SK-MEL-5 (cell line): ENCODE measurements at places on chromosomes 1 and 21. TPM values are rescaled to one million over a fixed set of nuclear protein-coding genes. Genes with fewer than 3 reads are reported as not detected.

The S100A4 gene
- total RNA-seq: 0.51 TPM in 1 of 2 replicates, not detected in the other

The C1orf185 gene
- total RNA-seq: not detected in 2 replicates

The FAM131C gene
- 0.26 and 0.51 TPM in 2 replicates for total RNA-seq

The GJB4 gene
- total RNA-seq: not detected in 2 replicates

The NCF2 gene
- 0.08 TPM in 1 of 2 replicates, not detected in the other for total RNA-seq

The RNF207 gene
- 1.5 and 2.9 TPM in 2 replicates for total RNA-seq

The SHE gene
- total RNA-seq: 0.03 and 0.11 TPM in 2 replicates

The SFN gene
- 0.11 TPM in 1 of 2 replicates, not detected in the other for total RNA-seq

The STYXL2 gene
- total RNA-seq: 0.03 TPM in 1 of 2 replicates, not detected in the other

The L1TD1 gene
- total RNA-seq: not detected in 2 replicates

The CYP4A22 gene
- total RNA-seq: not detected in 2 replicates

- DNase-seq: peak; percentile 56
Observed at GRCh38 chr21:42145569-42146272, 73.2 kb upstream of the ABCG1 start.

DNA sequence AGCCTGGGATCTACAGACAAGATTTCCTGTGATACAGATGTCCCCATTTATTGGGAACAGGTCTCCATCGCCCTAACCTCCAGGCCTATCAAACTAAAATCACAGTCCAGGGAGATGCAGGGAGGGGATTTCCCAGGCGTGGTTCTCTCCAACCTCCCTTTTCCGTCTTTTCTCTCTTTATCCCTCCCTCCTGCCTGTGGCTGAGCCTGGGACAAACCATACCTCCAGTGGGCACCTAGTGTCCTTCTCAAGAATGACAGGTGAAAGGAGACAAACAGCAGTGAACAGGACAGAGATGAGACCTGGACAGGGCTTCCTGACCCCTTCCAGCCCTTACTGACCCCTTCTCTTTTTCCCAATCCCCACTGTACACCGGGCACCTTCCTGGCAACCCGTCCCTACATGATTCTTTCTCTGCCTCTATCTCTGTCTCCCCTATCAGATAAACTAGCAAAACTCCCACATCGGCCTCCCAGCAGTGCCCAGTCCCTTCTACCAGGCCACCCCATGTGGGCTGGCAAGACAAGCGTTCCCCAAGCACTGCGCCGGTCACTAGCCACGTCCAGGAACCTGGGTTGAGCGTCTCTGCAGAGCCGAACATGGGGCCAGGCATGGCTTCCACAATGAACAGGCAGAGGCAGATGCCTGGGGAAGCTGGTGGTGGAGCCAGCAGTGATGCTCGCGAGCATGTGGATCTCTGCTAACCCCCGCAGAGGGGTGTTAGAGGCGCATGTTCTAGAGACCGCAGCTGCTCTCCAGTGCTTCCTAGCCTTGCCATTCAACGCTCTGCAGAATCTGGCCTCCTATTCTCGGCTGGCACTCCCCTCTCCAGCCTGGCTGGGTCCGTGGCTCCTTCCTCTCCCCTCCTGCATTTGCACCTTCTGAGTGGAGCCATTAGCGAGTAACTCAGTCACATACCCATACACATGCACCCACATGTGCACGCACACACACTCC, 54.7 kb downstream of the ELK4 start:
- DNase-seq: no peak

GRCh38 chr1:32014948-32015273, 1.2 kb downstream of the KHDRBS1 start:
- DNase-seq: no peak

- DNase-seq: peak; percentile 35
Observed at GRCh38 chr21:35932232-35932911, 128.0 kb downstream of the SETD4 start.

GRCh38 chr1:19688041-19688842, 23.6 kb downstream of the HTR6 start:
- DNase-seq: no peak

- DNase-seq: no peak
Observed at GRCh38 chr1:207866471-207867135, 44.3 kb downstream of the CD34 start.

- peak; percentile 38 for DNase-seq
Observed at GRCh38 chr1:8169364-8170058, 143.4 kb upstream of the ERRFI1 start.

DNA sequence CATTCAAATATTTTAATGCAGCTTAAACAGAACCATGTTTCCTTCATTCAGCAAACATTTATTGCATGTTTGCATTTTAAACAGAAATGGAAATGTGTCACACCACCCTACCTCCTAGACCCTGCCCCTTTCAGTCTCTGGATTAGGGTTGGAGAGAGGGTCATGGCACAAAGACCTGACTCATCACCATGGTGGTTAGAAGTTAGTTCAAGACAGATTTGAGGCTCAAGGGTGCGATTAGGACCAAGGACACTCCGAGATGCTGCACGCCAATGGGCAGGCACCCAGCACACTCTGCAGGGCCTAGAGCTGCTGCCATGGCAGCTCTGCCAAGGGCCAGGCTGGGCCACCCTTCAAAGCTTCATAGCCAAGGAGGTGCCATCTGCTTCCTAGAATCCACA, 86.9 kb downstream of the NAV1 start:
- DNase-seq: no peak

DNA sequence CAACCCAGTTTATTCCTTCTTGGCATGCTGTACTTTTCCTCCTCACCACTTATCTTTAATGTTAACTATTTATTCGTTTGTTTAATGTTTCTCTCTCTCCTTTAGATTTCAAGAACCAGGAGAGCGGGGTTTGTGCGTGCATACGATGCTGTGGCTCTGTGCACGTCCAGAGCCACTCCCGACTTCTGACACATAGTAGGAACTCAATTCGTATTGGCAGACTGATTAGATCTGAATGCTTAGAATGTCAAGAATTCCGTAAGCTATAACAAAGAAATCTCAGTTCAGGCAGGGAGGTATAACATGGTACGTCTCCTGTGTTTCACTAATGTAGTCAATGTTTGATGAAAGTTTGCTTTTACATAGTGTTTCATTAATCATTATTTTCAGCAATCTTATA, 7.3 kb upstream of the GRIK1 start:
- DNase-seq: no peak

GRCh38 chr1:163794551-163794950, 472.8 kb downstream of the NUF2 start:
- DNase-seq: no peak

DNA sequence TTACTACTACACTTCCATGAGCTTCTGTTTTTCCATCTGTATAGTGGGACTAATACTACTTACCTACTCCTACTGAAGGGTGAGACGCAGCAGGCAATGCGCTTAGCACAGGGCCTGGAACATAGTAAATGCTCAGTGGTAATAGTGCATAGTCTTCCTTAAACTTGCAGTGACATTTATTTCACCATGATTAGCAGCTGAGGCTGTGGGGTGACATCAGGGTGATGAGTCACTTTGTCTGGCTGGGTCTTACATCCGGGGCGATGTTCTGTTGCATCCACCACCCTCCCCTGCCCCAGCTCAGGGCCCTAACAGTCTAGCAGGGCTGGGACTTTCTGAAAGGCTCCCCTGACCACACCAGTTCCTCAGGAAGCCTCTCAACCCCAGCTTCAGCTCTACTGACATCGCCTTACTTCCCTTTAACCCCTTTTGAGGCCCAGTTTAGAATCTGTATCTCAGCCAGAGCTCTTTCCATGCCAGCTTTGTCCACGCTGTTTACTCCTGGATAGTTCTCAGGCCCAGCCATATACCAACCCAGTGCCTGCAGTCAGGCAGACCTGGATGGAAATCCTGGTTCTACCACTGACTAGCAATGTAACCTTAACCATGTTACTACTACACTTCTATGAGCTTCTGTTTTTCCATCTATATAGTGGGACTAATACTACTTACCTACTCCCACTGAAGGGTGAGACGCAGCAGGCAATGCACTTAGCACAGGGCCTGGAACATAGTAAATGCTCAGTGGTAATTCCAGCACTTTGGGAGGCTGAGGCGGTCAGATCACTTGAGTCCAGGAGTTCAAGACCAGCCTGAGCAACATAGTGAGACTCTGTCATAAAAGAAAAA, 66.3 kb downstream of the CD58 start:
- DNase-seq: no peak

- DNase-seq: no peak
Observed at GRCh38 chr1:236997361-236997760, 6.9 kb downstream of the MT1HL1 start.

- DNase-seq: no peak
Observed at GRCh38 chr1:10721381-10722321, 74.8 kb downstream of the CASZ1 start.

- no peak for DNase-seq
Observed at GRCh38 chr1:215833941-215834729, 267.0 kb downstream of the KCTD3 start.

GRCh38 chr21:42002421-42002958, 7.7 kb downstream of the ZBTB21 start:
- DNase-seq: no peak

GRCh38 chr1:212229654-212230053, 55.6 kb upstream of the PPP2R5A start:
- DNase-seq: no peak

- DNase-seq: no peak
Observed at GRCh38 chr1:225880222-225880588, 2.0 kb downstream of the TMEM63A start.

GRCh38 chr1:25971066-25971810, 26.6 kb downstream of the PAFAH2 start:
- no peak for DNase-seq

GRCh38 chr1:50103615-50104081, 5.1 kb upstream of the ELAVL4 start:
- DNase-seq: peak; percentile 70

- DNase-seq: no peak
Observed at GRCh38 chr1:223022641-223023473, 120.2 kb downstream of the TLR5 start.

- peak; percentile 14 for DNase-seq
Observed at GRCh38 chr1:223832637-223832943, 13.2 kb downstream of the TP53BP2 start.

DNA sequence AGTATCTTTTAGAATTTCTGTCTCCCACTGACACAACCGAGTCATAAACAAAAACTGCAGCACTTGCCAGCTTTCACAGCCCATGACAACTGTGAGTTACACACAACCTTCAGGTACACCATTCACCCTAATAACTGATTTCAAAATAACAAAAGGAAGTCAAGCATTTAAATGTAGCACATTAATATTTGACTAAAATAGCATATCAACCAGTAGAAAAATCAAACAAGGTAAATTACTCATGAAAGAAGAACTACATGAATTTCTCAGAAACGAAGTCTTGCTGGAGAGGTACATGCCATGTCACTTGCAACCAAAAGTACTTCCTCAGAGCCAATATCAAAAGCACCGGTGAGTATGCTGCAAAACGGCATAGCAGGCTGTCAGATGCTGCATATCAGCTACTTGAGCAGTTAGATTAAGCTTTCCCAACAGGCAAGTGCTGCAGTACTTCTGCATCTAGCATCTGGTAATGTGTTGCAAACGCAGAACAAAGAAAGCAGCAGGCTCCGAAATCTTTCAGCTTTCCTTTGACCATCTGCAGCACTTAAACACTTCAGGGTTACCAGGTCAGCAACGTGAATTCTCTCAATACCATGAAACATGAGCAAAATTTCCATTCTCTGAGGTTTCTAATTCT, 223.2 kb downstream of the SMYD3 start:
- DNase-seq: no peak

DNA sequence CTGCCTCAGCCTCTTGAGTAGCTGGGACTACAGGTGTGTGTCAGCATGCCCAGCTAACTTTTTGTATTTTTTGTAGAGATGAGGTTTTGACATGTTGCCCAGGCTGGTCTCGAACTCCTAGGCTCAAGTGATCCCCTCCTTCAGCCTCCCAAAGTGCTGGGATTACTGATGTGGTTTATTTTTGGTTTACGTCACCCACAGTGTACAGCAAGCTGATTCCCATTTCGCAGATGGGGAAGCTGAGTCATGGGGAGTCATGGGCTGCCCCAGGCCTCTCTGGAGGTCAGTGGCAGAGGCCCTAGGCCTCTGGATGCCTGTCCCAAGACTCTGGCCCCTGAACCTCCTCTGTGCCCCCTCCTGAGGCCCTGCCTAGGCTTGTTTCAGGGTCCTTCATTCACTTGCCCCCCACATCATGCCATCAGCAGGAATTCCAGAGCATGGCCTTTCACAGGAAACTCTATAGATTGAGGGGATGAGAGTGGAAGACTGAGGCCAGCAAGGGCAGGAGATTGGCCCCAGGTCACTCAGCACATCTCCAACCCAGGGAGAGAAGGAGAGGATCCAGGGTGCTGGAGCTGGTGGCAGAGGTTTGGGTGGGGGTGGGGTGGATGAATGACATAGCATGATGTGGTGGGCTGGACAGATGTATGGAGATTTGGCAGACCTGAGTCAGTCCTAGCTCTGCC, 266.0 kb downstream of the PTPRU start:
- no peak for DNase-seq

- DNase-seq: peak; percentile 25
Observed at GRCh38 chr1:198936371-198937083, 297.7 kb downstream of the PTPRC start.

DNA sequence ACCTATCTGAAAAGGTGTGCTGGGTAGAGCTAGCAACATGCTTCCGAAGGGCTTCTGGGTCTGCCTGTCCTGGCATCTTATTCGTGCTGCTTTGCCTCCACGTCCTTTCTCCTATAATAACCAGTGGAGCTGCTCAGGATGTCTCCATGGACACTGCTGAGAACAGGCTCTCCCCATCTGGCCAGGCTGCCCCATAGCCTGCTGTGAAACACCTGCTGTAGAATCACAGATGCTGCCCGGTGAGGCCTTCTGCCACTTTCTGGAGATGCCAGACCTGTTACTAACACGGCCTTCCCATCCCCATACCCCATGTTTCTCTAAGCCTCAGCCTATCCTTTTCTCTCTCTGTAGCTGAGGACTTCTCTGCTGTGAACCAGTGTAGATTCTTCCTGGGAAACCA, 120.5 kb downstream of the IER5 start:
- no peak for DNase-seq

DNA sequence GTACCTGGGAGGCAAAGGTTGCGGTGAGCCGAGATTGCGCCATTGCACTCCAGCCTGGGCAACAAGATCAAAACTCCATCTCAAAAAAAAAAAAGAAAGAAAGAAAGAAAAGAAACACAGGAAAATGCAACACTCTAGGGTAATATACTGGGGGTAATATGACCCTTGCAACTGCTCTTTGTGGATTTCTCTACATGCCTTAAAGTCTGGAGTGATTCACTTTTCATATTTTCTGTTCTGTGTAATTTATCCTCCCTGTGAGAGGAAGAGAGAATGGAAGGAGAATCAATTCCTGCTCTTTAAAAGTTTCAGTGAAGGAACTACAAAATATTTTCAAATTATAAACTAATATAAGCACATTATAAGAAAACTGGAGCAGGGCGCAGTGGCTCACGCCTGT, 22.7 kb downstream of the RIT1 start:
- no peak for DNase-seq

- no peak for DNase-seq
Observed at GRCh38 chr1:204376465-204376864, 16.7 kb upstream of the PLEKHA6 start.

DNA sequence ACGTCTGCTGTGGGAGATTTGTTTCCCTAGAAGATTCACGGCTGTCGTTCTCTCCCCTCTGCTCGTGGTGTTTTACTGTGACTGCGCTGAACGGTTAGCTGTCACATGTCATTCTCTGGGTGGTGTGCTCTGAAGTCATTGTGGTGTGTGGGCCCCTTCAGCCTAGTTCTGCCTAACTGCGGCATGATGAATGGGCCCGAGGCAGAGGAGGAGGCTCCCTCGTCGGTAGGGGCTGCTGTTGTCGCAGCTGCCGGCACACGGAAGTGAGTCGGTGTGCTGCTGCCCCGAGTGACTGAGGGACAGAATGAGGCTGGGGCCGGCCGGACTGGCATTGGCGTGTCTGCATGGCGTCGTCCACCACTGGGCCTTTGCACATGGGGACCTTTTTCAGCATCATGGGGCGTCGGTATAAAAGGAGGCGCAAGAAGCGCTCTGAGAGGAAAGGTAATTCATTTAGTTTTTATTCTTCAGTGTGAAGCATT, 77.9 kb downstream of the ADARB1 start:
- peak; percentile 80 for DNase-seq
